ENCODE measurements at places on chromosomes 2 and 18. TPM values are rescaled to one million over a fixed set of nuclear protein-coding genes. Genes with fewer than 3 reads are reported as not detected.

The UBE2F gene
- 45.2 TPM for total RNA-seq

The ERMN gene
- not detected for total RNA-seq

The LIMS3 gene
- total RNA-seq = 6.3 TPM

The SULT1C4 gene
- total RNA-seq = not detected

The IL36B gene
- total RNA-seq = not detected

The SNED1 gene
- total RNA-seq = 115 TPM

The GREB1L gene
- 21.6 TPM for total RNA-seq

The GAREM1 gene
- 14.9 TPM for total RNA-seq

The C2orf80 gene
- not detected for total RNA-seq

The FOXD4L1 gene
- total RNA-seq = not detected

The COX5B gene
- total RNA-seq = 363 TPM

The CAPN14 gene
- 0.80 TPM for total RNA-seq

The SCN9A gene
- 44.1 TPM for total RNA-seq

The ARID5A gene
- 54.6 TPM for total RNA-seq

The REG3A gene
- total RNA-seq = not detected

The SERPINB7 gene
- total RNA-seq = 0.97 TPM

The DNER gene
- 2.6 TPM for total RNA-seq

The PLEKHH2 gene
- total RNA-seq = 5.9 TPM

The CFC1 gene
- total RNA-seq = 10.5 TPM

The PAX8 gene
- total RNA-seq = 1.0 TPM

The DSC2 gene
- 8.4 TPM for total RNA-seq

The SKA1 gene
- total RNA-seq = 2.7 TPM

The MDH1B gene
- 0.82 TPM for total RNA-seq

The APOB gene
- 0.09 TPM for total RNA-seq

The TEX44 gene
- not detected for total RNA-seq

The OSR1 gene
- total RNA-seq = 9.3 TPM

The FOXI3 gene
- total RNA-seq = 0.40 TPM

The NAB1 gene
- 36.6 TPM for total RNA-seq

The SERPINB13 gene
- not detected for total RNA-seq

The SAG gene
- total RNA-seq = not detected

The CCDC148 gene
- 1.5 TPM for total RNA-seq

The IMMT gene
- total RNA-seq = 32.6 TPM

The AQP12B gene
- total RNA-seq = not detected

The TTN gene
- 36.8 TPM for total RNA-seq

The LYG2 gene
- not detected for total RNA-seq

The GALNT13 gene
- total RNA-seq = 1.1 TPM

The CHAC2 gene
- total RNA-seq = 1.4 TPM

The ZNF521 gene
- 12.7 TPM for total RNA-seq

The IL36RN gene
- total RNA-seq = not detected

The KCNF1 gene
- 1.0 TPM for total RNA-seq

The IRS1 gene
- total RNA-seq = 37.6 TPM

The STAM2 gene
- 39.3 TPM for total RNA-seq

The DLX1 gene
- 1.3 TPM for total RNA-seq

The GKN1 gene
- total RNA-seq = not detected
